Activated T-cell treated with anti-CD3 and anti-CD28 coated beads, Interleukin-2, amount 50 U/mL, for 72 hours (primary cell): ENCODE measurements at places on chromosomes 4 and X.

- no peak for DNase-seq
Observed at GRCh38 chrX:17028356-17028755, 81.9 kb downstream of the REPS2 start.

DNA sequence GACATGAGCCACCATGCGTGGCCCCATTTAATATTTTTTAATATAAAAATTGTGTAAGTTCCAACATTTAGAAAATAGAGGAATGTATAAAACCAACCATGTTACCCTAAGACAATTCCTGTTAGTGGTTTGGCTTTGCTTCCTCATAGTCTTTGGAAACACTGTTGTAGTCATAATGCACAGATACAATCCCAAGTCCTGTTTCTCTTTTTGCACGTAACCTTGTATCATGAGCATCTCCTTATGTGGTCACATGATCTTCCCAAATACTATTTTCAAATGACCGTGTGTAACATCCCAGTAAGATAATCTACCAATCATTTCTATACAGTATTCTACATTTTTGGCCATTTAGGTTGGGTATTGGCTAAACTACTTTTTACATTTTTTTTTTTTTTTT, 13.9 kb upstream of the RHOH start:
- no peak for DNase-seq

DNA sequence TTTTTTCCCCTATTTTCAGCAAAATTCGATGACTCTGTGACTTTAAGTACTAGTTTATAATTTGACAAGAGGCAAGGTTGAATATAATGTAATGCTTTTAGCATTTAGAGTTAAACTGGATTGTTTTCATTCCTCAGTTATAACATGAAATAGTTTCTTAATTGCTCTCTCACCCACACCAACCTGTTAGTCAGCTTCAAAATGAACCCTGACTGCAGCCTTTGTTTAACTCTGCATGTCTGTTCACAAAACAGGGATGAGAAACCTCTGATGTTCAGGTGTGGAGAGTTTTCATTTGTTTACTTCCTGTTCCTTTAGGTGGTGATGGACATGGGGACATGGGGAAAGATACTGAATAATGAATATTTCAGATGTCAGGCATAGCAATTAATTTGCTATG, 49.9 kb upstream of the MND1 start:
- no peak for DNase-seq

DNA sequence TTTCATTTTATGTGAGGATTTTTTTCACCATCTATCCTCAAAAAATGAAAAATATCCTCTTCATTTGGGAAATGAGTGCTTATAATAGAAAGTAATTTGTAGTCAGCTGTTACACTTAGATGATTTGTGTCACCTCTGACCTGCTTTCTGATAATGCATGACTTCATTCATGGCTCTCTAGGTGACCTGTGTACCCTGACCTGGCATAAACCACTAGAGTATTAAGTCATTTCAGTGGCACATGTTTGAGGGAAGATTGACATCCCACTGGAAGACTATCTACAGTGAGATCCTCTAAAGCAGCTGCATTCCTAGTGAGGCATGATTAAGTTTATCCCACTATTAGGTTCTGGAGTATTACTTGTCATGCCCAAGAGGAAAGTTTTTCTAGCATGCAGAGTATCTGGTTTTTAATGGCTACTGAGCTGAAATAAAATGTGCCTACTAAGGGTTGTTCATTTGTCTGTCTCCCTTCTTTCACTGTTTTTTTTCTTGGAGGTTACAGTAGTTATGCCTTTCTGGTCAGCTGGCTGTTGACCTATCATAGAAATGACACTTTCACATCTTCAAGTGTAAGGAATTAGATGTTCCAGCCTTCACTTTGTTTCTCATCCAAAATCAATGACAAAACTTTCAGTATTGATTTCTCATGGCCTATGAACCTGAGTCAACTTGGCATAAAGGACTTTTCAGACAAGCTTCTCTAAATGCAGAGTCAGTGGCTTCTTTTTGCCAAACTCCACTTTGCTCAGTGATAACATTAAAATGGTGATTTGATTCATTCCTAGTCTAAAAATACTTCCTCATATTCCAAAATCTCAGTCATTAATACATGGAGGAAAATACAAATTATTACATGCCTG, 33.1 kb downstream of the TET2 start:
- no peak for DNase-seq

DNA sequence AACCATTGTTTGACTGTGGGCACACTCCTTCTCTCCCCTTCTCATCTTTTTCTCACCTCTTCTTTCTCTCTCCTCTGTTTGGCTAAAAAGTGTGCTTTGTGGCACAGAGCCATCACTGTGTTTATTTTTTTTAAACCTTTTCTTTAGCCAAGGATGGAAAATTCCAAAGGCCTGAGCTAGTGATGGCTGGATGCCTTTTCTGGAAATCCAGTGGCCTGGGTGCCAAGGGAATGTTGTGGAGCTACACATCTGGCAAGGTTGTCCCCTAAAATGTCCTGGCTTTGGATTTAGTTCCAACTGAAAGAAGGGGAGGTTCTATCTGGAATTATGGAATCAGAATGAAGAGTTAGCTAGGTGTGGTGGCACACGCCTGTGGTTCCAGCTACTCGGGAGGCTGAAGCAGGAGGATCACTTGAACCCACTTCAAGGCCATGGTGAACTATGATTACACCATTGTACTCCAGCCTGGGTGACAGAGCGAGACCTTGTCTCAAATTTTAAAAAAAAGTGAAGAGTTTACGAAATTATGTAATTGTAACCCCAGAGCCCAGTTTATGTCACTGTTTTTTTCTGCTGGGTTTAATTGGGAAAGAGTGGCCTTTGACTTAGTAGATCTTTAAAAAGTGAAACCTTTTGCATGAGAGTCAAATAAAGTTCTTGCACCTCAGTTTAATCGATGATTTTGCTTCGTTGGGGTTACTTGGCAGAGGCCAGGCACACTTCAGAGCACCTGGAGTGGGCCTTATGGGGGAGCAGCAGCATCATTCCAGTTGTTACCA, 17.7 kb downstream of the DOCK11 start:
- no peak for DNase-seq

- no peak for DNase-seq
Observed at GRCh38 chr4:7624396-7624980, 189.8 kb upstream of the PSAPL1 start.

GRCh38 chr4:183626168-183626567, 32.8 kb downstream of the RWDD4 start:
- DNase-seq, result no peak

- no peak for DNase-seq
Observed at GRCh38 chr4:11069581-11070211, 359.0 kb downstream of the HS3ST1 start.

- no peak for DNase-seq
Observed at GRCh38 chr4:30863021-30863420, 142.9 kb downstream of the PCDH7 start.

DNA sequence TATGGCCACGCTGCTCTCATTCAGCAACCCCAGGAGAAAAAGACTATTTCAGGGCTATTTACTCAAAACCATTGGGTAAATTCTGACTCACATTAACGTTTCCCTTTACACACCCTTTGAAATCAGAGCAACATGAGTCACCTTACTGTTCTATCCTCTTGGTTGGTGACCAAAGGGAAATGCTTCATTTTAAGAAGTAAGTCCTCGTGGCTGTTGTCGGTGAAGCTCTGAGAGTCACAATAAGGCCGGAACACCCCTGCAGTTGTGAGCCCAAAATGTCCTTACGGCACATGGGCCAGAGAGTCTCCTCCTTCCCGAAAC, 56.3 kb upstream of the SPRY1 start:
- no peak for DNase-seq

DNA sequence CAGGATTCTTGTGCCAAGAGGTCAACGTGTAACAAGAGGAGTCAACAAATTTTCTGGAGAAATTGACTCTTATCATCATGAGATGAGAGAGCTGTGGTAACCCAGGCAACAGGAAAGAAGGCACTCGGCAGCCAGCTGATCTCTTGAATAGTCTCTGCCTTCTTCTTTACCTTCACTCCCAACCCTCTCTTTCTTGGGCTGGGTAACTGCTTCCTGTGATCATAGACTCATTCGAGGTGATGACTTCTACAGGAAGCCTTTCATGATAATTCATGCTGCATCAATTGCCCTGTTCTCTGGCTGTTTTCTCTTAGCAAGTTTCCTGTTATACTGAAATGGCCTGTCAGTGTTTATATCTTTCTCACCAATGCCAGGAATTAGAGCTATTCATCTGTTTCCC, 70.8 kb upstream of the FSTL5 start:
- no peak for DNase-seq

GRCh38 chrX:73182502-73183114, 32.0 kb downstream of the NAP1L2 start:
- DNase-seq, result no peak

DNA sequence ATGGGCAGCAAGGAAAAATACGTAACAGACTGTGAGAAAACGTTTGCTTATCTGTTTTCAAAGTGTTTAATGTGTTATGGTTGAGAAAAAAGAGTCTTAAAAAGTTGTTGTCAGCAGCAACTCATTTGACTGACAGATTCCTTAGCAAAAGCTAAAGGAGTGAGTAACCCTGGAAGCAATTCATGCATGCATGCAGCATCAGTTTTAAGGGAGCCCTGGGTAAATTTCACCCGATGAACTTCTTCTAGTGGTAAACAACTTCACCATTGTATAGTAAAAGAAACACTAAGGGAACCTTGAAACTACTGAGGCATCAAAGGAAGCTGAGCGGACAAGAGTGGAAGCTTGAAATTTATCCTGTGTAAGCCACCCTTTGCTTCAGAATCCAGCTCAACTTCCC, 583.2 kb upstream of the INTU start:
- no peak for DNase-seq

DNA sequence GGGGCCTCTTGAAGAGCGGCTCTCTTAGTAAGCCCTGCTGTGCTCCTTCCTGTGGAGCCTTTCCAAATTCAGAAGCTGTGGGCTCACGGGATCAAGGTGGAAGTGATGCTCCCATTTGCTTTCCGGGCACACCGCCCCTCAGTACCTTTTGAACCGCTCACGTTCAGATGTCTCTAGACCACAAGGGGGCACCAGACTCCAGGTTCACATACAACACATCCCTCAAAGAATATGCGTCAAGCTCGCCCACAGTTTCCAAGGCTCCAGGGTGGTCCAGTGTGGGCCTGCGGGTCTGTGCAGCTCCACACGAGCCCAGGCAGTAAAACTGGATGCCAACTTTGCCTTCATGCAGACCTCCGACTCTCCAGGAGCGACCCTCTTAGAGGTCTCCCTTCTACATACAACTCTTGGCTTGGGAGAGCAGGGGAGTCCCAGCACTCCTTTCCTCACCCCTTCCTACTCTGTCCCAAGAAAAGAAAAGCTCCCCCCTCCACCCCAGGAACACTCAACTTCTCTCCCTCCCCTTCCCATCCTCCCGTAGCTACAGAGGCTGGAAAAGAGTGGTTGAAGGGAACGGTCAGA, 11.0 kb downstream of the SUPT20HL1 start:
- DNase-seq, result peak; percentile 62

DNA sequence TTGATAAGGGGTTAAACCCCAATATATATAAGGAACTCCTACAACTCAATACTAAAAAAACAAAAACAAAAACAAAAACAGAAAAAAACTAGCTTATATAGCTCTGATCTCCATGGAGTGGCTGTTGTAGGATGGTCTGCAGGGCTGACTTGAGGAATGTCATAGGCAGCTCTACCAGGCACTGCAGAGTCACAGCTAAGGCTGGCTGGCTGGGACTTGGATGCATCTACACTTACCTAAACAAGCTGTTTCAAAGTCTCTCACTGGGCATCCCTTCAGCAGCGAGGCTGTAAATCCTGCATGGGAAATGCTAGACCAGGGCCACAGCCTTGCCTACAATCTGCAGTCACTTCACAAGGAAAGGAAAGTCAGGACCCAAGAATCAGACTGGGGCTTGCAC, 61.3 kb downstream of the HOPX start:
- no peak for DNase-seq

- DNase-seq, result no peak
Observed at GRCh38 chr4:81455897-81456296, 15.8 kb downstream of the RASGEF1B start.

- DNase-seq, result no peak
Observed at GRCh38 chrX:40062525-40063155, 35.1 kb downstream of the BCOR start.

- no peak for DNase-seq
Observed at GRCh38 chrX:23103546-23103945, 103.8 kb downstream of the DDX53 start.

GRCh38 chrX:11351375-11352295, 58.4 kb downstream of the AMELX start:
- DNase-seq, result no peak

- no peak for DNase-seq
Observed at GRCh38 chr4:15888515-15888914, 50.0 kb downstream of the FGFBP1 start.

- DNase-seq, result no peak
Observed at GRCh38 chr4:10172278-10172921, 55.8 kb upstream of the WDR1 start.
